ENCODE measurements at places on chromosomes 3 and 15. TPM values are rescaled to one million over a fixed set of nuclear protein-coding genes. Genes with fewer than 3 reads are reported as not detected.

GRCh38 chr15:57607570-57608000 is 15.9 kb downstream of the MYZAP start:
- no peak for DNase-seq

The CPNE9 gene
- not detected for total RNA-seq

The PDE12 gene
- total RNA-seq: 31.0 TPM

DNA sequence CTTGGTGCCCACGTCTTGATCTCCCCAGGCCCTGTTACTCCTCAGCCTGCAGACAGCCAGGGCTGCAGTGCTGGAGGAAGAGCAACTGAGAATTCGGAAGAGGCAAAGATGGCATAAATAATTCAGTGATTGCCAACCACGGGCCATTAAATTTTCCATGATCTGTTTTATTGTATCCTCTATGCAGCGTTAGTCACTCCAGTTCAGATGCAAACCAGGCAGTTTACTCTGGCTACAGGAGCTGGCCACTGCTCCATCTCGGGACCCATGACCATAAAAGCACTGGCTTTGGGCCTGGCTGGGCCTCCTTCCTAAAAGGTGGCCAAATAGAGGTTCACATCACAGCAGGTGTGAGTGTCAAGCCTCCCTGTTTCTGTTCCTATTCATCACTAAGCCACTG is 137.6 kb upstream of the TLE3 start:
- DNase-seq: no peak

DNA sequence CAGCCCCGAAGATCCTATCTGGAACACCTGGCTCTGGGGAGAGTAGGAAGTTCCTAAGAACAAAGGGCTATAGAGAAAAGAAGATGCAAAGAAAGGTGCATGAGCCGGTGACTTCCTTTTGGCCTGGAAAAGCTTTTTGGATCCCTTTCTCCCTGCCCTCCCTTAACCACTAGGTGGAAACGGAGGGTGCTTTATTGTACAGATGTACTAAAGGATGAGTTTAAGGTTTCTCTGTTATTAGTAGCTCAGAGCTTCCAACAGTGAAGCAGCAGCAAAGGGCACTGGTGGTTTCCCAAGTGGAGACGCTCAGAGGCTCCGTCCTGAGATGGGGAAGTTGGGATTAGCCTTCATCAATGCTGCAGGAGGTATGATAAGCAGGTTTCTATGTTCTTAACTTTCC is 5.9 kb upstream of the ADGRG7 start:
- DNase-seq: no peak

The TUSC7 gene
- total RNA-seq: not detected

The LMCD1 gene
- total RNA-seq: 2.3 TPM

All from activated naive CD8-positive, alpha-beta T cell treated with anti-CD3 and anti-CD28 coated beads for 36 hours (primary cell).